ENCODE measurements at places on chromosomes 1 and 21.

DNA sequence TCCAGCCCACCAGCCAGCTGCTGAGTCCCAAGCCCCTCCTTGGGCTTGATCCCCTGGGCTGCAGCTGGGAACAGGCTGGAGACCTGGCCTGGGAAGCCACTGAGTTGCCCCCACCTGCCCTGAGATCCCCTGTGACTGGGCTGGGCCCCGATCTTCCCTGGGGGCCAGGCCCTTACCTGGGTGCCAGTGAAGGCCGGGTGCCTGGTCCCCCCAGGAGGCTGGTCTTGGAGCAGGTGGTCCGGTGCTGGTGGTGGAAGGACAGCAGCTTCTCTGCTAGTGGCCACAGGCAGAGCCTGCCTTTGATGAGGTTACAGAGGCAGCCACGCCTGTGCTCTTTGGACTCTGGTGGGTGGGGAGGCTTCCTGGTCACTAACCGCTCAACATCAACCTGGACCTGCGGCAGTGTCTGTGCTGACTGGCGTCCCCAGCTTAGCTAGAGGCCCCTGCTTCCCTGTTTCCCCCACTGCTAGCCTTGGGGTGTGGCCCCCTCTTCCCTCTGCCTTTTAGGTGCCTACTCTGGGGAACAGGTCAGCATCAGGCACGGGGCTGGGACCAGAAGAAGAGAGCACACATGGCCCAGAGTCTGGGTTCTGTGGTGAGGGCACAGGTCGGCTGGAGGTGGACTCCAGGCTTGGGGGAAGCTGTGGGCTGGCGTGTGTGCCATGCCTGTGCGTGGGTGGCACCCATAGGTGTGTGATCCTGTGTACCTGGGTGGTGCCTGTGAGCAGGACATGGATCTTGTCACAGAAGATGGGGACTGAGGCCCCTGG lies at the start of gene EPS8L3:
EPS8L3 (minus strand) TSS at position 278 of the 770 bp plus-strand sequence. CDS start 2,174 bp downstream, outside the sequence.
- DNase-seq, result no peak

- no peak for DNase-seq
Observed at GRCh38 chr1:4176841-4177240, 276.8 kb upstream of the C1orf174 start.

GRCh38 chr1:71829346-71829745 lies 453.0 kb downstream of the NEGR1 start:
- no peak for DNase-seq

DNA sequence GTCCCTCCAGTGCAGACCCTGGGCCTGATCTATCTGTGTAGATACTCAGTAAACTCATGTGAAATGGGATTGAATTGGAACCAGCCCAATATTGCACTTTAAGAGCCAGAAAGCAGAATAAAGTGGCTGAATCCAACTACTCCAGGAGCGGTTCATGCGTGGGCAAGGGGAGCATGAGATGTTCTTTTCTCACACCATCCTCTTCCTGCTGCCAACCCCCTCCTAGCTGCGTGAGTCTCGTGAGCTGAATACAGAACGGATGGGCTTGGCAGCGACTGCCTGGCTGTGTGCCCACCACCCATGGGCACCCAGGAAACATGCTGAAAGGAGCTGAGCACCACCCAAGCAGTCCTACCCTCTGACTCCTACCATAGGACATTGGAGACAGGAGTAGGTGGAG lies 128.3 kb downstream of the ELAVL4 start:
- no peak for DNase-seq

DNA sequence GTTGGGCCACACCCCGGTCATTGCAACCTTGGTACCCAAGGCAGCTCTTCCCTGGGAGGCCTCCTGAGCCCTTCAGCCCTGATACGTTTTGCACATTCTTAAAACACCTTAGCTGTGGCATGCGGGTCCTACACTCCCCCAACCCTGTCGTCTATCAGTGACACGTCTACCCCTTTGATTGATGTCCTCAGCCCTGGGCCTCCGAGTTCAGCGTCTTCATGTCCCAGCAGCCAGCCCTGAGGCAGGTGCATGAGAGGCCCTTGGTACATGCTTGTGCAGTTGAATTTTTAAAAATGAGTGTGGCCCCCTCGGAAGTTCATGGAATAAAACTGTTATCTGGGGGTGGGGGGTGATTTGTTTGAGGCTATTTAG lies 38.9 kb upstream of the ADARB1 start:
- no peak for DNase-seq

Data from fibroblast of skin of right biceps (primary cell).